ENCODE measurements at places on chromosomes 1 and 21.

DNA sequence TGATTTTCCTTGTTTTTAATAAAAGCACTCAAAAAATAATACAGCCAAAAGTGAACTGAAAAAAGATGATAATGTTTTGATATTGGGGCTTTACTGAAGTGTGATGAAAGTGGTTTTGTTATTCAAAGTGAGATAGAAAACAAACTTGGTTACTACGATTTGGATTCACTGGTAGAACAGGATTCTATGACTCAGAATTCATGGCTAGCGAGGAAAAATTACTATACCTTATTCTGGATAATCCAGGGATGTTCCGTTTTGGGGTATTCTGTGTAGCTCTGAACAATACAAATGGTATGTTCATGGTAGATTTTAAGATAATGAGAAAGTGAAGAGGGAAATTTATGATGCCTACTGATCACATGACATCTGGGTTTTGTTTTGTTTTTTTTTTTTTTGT lies 117.7 kb downstream of the NRDC start:
- no peak for DNase-seq

- DNase-seq = no peak
Observed at GRCh38 chr1:193156117-193156821, 30.1 kb downstream of the B3GALT2 start.

- DNase-seq = no peak
Observed at GRCh38 chr1:93904228-93904627, 5.0 kb downstream of the GCLM start.

- no peak for DNase-seq
Observed at GRCh38 chr1:21278208-21278859, 11.9 kb downstream of the ECE1 start.

DNA sequence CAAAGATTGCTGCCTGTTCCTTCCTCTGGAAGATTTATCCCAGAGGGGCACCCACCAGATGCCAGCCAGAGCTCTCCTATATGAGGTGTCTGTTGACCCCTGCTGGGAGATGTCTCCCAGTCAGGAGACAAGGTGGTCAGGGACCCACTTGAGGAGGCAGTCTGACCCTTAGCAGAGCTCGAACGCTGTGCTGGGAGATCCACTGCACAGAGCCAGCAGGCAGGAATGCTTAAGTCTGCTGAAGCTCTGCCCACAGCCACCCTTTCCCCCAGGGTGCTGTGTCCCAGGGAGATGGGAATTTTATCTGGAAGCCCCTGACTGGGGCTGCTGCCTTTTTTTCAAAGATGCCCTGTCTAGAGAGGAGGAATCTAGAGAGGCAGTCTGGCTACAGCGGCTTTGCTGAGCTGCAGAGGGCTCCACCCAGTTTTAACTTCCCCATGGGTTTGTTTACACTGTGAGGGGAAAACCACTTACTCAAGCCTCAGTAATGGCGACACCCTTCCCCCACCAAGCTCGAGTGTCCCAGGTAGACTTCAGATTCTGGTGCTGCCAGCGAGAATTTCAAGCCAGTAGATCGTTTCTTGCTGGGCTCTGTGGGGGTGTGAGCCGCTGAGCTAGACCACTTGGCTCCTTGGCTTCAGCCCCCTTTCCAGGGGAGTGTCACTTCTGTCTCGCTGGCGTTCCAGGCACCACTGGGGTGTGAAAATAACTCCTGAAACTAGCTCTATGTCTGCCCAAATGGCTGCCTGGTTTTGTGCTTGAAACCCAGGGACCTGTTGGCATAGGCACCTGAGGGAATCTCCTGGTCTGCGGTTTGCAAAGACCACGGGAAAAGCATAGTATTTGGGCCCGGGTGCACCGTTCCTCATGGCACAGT lies 51.1 kb upstream of the PDC start:
- DNase-seq = no peak
